ENCODE measurements at places on chromosomes 2 and 18.

GRCh38 chr2:232875256-232876121, 5.4 kb downstream of the SNORC start:
- no peak for ATAC-seq

- ATAC-seq, result no peak
These were observed 2.3 kb downstream of the IMPA2 start for GRCh38 chr18:11983592-11983991.

- peak; percentile 14 for ATAC-seq
These were observed 3.6 kb downstream of the ZNF516 start for GRCh38 chr18:76491473-76491775.

GRCh38 chr2:72001937-72002690, 145.5 kb downstream of the CYP26B1 start:
- no peak for ATAC-seq

GRCh38 chr2:177021706-177022343, 190.8 kb upstream of the HNRNPA3 start:
- no peak for ATAC-seq

DNA sequence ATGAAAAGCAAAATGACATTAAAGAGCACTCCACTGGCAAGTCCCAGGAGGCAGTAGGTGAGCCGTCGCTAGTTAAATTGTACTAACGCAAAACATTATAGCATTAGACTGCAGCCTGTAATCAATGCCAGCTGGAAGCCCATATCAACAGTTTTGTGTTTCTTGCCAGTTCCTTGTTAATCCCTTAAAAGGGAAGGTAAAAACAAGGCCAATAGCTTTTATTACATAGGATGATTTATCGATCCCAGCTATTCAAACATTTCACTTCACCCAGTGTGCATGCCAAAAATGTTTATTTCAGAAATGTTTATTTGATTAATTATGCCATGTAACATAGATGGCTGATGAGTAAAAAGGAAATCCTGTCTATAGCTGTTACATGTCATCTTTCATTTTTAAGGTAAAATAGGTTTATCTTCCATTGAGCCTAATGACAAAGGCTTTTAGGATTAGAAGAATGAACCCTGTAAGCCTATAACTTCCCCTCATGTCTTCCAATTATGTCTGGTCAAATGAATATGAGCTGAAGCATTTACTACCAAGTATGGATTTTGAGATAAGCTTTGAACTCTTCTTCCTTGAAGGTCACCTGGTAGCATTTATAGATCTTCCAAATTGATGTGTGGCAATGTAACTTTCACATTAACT, 591.2 kb downstream of the RNF144A start:
- ATAC-seq, result no peak

DNA sequence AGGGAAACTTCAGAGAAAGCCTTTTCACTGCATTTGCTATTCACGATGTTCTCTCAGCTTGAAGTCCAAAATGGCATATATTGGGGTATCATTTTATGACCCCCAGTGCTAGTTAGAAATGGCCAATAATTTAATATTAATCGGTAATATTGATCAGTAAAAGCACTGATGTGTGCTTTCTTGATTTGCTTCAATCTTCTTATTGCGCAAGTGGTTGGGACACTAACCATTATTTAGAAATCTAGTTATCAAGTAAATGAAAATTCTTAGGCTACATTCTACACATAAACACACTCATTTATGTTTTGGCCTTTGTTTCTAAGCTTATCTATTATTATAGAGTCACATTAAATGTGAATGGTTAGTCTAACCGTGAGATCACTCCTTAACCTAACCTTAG, 49.7 kb upstream of the VWC2L start:
- no peak for ATAC-seq

DNA sequence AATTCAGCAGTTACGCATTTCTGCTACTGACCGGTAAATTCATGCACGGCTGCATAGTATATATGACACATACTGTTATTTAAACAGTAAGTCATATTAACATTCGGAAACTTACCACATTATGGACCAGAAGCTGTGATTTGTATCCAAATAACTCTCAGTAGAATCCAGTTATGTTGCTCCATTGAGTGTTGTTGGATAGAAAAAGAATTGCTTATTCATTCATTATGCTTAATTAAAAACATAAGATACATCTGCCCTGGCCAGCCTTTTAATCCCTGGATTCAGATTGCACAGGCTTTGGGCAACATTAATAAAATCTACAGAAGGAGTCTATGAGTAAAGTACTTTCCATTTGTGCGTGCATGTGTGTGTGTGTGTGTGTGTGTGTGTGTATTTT, 111.3 kb downstream of the CPS1 start:
- no peak for ATAC-seq

Data from stimulated activated memory B cell treated with anti-CD40 and anti-IgM and Interleukin-4, amounts not matched to agents 10 μg/mL and 1 μg/mL and 100 μg/mL, for 72 hours (primary cell).